Activated CD4-positive, CD25-positive, alpha-beta regulatory T cell treated with anti-CD3 and anti-CD28 coated beads, Interleukin-2, amount 50 U/mL, for 72 hours (primary cell): ENCODE measurements at places on chromosomes 6 and 20.

DNA sequence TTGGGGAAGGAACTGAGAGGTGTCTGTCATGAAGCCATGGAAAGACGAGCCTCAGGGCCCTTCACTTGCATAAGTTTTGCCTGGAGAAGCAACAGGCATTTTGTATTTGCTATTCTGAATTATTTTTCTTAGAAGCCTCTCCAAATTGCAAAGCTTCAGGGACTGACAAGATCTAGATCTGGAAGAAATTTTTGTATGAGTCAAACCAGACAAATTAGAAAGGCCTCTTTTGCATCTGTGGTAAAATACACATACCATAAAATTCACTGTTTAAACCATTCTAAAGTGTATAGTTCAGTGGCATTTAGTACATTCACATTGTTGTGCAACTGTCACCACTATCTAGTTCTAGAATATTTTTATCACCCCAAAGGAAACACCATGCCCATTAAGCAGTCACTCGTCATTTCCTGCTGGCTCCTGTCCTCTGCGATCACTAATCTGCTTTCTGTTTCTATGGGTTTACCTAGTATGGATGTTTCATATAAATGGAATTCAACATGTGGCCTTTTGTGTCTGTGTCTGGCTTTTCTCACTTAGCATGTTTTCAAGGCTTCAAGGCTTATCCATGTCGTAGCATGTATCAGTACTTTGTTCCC, 269.1 kb downstream of the PHF3 start:
- DNase-seq: no peak

GRCh38 chr6:30712441-30712945, 4.6 kb downstream of the MDC1 start:
- DNase-seq: no peak

- DNase-seq: no peak
These were observed 11.3 kb upstream of the RNF182 start for GRCh38 chr6:13913226-13914001.

- no peak for DNase-seq
These were observed 322.2 kb downstream of the ESR1 start for GRCh38 chr6:152129691-152130151.

- no peak for DNase-seq
These were observed 87.0 kb downstream of the ZMYND8 start for GRCh38 chr20:47269309-47270165.
